ENCODE measurements at places on chromosomes 3 and 15.

- no peak for DNase-seq
Measured at GRCh38 chr3:132650153-132650552, 9.5 kb downstream of the ACAD11 start.

DNA sequence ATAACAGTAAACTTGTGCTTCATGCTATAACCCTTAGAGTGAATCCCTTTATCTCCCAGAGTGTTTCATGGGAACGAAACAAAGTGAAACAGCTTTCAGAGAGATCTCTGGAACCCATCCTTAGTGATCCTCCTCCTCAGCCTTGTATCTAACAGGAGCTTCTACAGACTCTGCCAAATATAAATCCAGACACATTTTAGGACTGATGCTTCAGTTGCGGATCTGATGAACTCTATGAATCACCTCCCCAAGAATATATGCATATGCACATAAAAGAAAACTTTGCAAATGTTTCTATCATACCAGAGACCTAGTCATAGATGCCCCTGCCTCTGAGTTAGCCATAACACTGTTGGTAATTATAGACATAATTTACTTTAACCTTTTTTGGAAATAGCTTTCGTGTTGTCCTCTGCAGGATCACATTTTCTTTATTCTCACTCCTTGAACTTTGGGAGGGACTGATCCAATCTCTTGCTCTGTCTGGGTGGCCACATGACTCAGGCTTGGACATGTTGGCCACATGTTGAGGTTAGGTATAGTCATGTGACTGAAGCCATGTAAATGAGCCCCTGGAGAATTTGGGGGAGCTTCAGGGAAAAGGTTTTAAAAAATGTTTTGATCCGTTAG is 306.4 kb upstream of the CNTN3 start:
- DNase-seq: no peak

DNA sequence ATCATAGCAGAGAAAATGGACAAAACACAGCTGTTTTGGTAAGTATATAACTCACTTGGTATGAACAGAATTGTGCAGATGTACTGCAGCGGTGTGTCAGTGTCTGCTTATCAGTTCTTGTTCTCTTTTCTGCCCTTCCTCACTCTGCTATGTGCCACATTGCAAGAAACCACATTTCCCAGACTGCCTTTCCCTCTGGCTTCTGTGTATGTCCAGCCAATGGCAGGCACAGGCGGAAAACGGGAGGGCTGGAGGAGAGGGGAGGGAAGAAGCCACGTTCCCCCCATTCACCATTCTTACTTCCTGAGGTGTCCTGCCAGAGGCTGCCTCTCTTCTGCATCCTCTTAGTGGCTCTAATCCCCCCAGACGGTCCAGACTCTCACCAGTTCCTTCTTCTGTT is 15.4 kb downstream of the HHLA2 start:
- no peak for DNase-seq

DNA sequence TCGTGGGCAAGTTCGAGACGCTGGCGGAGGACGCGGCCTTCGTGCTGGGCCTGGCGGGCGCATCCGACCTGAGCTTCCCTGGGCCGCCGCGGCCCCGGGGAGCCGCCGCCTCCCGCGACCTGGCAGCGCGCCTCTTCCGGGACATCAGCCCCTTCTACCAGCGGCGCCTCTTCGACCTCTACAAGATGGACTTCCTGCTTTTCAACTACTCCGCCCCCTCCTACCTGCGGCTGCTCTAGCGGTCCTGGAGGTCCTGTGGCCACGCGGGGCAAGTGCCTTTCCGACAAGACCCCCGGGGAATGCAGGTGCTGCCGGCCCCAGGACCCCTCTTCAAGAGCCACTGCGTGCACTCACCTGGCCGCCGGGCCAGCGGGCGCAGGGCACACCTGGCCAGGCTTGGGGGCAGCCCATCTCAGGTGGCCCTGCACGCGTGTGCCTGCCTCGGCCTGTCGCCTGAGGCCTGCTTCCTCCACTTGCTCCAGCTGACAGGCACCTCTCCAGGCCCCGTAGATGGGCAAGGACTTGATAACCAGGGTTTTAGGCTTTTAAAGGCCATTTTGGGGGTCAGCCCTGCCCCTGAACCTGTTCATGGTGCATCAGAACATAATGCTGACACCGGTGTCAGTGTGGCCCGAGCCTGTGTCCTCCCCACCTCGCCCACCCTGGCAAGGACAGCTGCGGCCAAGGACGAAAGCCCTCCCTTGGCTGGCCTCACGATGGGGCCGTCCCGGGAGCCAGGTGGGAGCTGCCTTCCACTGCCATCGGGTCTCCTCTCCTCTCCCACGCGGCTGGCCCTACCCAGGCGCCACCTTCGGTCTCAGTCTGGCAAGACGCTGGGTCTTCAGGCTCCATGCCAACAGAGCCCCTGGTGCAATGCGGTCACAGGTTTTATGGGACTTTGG is 16.1 kb downstream of the C3orf22 start:
- no peak for DNase-seq

- DNase-seq: no peak
Measured at GRCh38 chr3:126349611-126350501, 7.4 kb downstream of the KLF15 start.

- DNase-seq: peak; percentile 49
Measured at GRCh38 chr3:108182339-108182738, 39.9 kb downstream of the IFT57 start.

GRCh38 chr3:101495552-101495951 is 17.5 kb downstream of the SENP7 start:
- no peak for DNase-seq

- no peak for DNase-seq
Measured at GRCh38 chr3:128193168-128193567, 39.9 kb downstream of the EEFSEC start.

- no peak for DNase-seq
Measured at GRCh38 chr3:61814674-61815073, 253.3 kb downstream of the PTPRG start.

- DNase-seq: no peak
Measured at GRCh38 chr15:76418352-76419140, 82.0 kb downstream of the ISL2 start.

DNA sequence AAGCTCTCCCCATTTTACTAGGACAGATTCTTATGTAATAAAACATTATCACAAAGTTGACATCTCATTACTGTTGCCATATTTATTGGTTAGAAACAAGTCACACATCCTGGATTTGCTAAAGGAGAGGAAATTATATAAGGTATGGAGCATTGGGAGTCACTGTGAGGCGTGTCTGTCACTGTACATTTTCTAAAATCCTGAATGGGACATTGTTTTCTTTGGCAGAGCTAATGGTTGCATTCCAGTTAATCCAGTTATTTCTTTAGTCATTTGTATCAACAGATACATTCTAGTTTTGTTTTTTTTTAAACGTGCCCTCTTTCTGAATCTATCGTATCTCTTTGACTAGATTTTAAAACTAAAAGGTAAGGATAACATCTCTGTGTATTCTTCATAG is 70.2 kb upstream of the MITF start:
- peak; percentile 9 for DNase-seq

DNA sequence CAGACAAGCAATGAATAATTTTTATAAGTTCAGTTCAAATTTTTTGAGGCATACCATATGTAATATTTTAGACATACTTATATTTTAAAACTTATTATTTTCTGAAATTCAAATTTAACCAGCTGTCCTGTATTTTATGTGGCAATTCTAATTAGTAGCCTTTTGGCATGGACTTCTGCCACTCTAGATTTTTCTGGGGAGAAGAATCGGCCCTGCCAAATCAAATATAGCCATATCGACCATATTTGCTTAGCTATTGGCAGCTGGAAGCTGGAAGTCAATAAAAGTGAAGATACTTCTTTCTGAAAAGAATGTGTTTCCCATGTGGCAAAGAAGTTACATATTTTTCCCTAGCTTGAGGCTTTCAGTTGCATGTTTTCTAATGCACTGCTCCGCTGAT is 9.4 kb upstream of the RBMS3 start:
- no peak for DNase-seq

DNA sequence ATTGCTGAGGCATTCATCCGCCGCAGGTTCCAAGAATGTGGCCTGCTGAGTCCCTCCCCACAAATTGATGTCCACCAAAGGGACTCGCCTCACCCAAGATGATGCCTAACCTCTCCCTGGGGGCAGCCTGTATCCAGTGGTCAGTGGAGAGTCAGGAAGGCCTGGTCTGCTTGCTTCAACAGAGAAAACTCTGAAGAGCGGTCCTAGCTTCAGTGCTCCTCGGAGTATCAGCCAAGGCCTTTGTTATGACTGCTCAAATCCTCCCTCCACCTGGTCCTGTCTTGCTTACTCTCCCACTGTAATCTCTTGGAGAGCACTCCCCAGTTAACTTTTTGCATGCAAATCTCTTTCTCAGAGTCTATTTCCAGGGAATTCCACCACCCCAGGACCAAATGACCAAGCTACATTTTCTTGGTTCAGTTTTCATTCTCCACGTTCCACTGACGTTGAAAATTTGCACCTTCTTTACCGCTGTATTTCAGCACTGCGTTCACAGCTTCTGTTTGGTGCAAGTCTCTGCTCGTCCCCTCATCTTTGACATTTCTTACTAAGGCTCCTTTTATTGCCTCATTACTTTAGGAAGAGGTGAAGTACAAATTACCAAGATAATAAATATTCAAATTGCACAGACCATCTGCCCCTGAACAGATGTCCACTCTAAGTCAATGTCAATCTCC is 22.3 kb downstream of the CMTM7 start:
- DNase-seq: no peak

DNA sequence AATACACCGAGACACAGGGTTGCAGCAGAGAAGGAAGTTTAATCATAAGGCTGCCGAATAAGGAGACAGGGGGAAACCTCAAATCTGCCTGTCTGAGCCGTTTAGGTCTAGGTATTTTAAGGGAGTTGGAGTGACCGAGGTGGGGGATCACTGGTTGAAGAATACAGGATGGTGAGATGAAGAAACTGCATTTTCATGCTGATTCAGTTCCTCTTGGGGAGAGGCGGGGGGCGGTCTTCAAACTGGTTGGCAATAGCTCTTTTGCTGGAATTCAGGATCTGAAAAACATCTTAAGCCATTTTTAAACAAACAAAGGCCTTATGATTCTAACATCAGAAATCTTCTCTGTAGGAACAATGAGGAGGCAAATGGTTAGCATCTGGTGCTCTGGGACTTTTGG is 699.5 kb upstream of the CFAP20DC start:
- no peak for DNase-seq

DNA sequence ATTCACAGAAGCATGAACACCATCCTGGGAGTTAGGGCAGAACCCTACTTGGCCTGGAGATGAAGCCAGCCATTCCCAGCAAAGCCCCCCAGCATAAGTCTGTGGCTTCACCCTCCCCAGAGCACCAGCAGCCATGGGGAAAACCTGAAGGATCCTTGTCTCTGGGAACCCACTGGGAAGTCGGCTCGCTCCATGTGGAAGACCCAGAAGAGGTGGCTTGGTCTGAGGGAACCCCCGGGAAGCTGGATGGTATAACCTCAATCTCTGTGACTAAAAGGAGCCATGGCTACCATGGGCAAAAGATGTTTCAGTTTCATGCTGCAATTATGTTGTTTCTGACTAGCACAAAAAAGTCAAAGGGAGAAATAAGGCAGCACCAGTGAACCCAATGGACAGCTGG is 11.8 kb upstream of the RPUSD3 start:
- no peak for DNase-seq

DNA sequence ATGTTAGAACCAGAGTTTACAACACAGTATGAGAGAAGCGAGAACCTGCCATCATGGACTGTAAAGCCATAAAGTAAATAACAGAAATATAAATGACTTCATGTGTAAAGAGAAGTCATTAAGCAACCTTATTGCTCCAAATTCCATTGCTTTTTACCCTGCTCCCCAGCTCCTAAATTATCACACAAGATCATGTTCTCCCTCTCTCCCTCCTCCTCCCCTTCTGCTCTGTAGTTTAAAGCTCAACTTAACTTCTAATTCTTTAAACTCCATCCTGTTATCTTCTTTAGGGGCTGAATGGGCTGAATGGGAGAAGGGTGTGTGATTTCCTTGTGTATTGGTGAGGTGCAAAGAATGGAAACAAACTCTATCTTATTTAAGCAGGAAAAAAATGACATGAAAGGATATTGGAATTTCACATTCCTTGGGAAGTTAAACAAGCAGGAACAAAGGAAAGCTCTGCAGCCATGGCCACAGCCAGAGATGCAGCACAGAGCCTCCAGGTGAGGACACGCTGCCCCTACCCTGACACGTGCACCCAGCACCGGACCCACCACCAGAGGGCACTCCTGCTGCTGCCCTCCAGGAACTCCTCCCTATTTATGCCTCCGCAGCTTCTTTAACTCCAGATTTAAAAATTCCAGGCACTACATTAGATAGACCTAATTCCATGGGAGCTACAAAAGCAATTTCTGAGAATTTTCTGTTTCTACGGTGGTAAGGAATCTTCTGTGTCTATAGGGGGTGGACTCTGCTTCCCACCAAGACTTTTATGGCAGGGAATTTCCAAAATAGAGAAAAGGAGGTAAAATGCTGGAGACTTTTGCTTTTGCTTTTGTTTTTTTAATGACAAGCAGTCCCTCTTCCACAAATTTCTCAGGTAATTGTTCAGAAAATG is 76.9 kb upstream of the ABI3BP start:
- DNase-seq: no peak

DNA sequence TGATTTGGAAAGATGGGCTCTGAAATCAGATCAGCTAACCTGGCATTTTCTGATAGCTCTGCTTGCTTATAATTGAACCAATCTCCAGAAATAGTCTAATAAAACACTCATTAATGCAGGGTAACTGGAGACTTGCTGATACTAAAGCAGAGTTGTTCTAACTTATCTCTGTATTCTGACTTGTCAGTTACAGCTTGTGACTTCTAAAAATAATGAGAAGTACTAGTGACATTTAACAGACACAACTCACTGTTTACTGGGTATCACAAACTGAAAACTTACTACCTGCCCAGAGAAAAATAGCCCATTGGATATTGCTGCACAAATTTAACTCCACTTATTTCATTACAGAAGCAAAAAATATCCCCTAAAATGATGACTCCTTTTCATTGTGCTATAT is 24.0 kb upstream of the TRPM7 start:
- no peak for DNase-seq

GRCh38 chr3:41450416-41451231 is 251.3 kb downstream of the CTNNB1 start:
- no peak for DNase-seq

DNA sequence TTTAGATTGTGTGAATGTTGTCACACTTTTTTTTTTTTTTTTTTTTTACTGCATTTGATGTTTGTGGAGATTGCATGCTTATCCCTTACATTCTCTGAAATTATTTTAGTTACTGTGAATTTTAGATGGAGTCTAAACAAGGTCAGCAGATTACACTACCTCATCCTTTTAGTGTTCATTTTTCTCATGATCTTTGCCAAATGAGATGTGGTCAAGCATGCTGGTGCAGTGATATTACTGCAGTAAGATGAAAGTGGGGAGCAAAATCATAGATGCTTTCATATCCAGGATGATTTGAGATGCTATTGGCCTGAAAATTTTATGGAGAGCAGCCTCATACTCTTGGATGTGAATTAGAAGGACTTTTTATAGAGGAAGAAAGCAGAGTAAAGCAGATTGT is 45.8 kb downstream of the SLC25A26 start:
- DNase-seq: no peak
